ENCODE measurements at places on chromosomes 11 and 22.
A peak's percentile ranks its signal among the peaks of the same experiment; 100 is the strongest.

DNA sequence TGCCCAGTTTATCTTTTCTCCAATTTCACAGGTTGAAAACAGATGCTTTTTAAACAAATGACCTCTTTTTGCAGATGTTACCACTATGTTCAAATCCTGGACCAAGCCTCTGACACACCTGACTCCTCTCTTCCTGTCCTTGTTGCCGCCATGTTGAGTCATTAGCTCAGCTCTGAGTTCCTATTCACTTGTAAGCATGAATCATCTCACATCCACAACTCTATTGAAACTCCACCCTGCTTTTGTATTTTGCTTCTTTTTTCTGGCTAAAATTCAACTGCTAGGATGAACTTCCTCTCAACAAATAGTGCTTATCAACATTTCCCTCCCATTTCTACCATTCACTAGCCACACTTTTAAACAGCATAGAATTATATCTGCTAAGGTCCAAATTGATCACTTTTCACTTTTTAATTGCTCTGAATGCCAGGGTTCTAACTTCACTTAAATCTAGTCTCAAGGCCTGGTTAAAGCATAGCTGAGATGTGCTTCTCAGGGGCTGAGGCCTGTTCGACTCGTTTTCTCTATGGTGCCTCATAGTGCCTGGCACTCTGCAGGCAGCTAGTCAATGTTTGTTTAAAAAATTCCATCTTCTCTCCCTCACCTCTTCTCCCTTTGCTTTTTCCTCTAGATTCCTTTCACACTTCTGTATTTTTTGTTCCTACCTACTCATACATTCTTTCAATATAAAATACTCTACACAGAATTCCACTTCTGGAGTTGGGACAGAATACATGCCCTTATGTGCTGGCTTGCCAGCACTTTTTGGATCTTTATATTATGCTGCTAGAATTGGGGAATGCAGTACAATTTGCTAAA, 3.9 kb downstream of the JOSD1 start:
- H3K36me3 ChIP-seq = no peaks in the 10 kb centered on the region
- H3K27me3 ChIP-seq = no peaks in the 10 kb centered on the region
- no peak overlapping the region for H3K27ac ChIP-seq

- no peak overlapping the region for H3K4me3 ChIP-seq
- H3K27ac ChIP-seq = no peak overlapping the region
- no peaks in the 10 kb centered on the region for H3K4me1 ChIP-seq
- no peak for DNase-seq
Measured at GRCh38 chr22:38946771-38947170, 10.6 kb upstream of the APOBEC3A start.

- no peaks in the 10 kb centered on the region for H3K27me3 ChIP-seq
- no peak overlapping the region for H3K27ac ChIP-seq
- H3K36me3 ChIP-seq = no peaks in the 10 kb centered on the region
Measured at GRCh38 chr11:61539006-61539405, 30.5 kb downstream of the LRRC10B start.

DNA sequence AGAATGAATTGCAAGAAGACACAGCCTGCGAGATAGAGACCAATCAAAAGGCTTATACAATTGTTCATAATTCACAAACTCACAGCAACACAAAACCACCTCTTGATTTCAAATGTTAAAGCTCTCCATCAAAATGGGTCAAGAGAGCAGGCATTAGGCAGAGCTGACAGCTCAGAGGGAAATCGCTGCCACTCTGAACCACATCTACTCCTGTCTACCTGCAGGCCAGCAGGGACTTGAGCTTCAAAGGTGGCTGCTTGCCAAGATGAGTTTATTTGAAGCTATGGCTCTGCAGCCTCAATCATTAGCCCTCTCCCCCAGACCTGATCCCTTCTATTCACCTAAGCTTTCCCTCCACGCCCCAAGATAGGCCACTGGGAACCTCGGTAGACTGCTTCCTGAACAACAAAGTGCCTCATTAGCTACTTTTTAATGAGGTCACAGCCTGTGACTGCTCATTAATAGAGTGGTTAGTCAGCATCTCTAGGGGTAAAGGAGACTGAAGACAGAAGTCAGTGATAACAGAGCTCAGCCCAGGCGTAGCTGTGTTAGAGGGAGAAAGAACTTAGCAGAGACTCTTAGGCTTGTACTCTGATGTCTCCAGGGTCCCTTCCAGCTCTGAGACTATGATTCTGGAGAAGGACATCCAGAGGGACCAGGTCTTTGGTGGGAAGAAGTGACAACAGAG, 21.2 kb upstream of the OR10A5 start:
- no peaks in the 10 kb centered on the region for H3K36me3 ChIP-seq
- H3K4me1 ChIP-seq = no peaks in the 10 kb centered on the region
- H3K4me3 ChIP-seq = no peak overlapping the region

DNA sequence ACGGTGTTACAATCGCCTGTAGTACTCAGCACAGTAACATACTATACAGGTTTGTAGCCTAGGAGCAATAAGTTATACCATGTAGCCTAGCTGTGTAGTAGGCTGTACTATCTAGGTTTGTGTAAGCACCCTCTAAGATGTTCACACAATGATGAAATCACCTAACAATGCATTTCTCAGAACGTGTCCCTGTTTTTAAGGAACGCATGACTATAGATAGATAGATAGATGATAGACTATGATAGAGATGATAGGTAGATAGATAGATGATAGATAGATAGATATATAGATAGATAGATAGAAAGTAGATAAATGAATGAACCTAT, 203.9 kb downstream of the FAM76B start:
- H3K4me3 ChIP-seq = no peak overlapping the region
- no peaks in the 10 kb centered on the region for H3K4me1 ChIP-seq
- DNase-seq = no peak
- H3K36me3 ChIP-seq = no peaks in the 10 kb centered on the region

DNA sequence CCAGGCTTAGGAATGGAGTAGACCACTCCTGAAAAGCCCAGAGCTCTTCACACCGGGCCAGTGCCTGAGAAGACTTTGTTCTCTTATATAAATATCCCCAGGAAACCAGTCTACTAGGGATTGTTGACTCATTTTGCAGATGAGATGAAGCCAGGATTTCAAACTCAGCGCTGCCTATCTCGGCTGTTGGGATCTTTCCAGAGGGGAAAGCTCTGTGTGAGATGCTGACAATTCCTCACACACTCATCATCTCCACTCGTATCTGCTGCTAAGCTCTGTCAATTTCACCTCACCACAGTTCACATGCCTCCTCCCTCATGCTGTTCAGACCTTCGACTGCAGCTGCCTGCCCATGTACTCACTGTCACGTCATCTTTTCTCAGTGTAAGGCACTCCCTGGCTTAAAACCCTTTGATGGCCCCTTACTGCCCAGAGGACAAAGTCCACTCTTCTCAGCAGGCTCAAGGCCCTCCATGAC, 12.5 kb downstream of the USH1C start:
- H3K27me3 ChIP-seq = no peaks in the 10 kb centered on the region
- no peaks in the 10 kb centered on the region for H3K36me3 ChIP-seq
- H3K27ac ChIP-seq = no peak overlapping the region
- H3K4me3 ChIP-seq = no peak overlapping the region

- peaks cover 3% of the 10 kb centered on the region for H3K36me3 ChIP-seq
- DNase-seq = no peak
- H3K27me3 ChIP-seq = no peaks in the 10 kb centered on the region
- peaks cover 7% of the 10 kb centered on the region for H3K4me1 ChIP-seq
Measured at GRCh38 chr22:37972527-37972926, 11.8 kb downstream of the SOX10 start.

DNA sequence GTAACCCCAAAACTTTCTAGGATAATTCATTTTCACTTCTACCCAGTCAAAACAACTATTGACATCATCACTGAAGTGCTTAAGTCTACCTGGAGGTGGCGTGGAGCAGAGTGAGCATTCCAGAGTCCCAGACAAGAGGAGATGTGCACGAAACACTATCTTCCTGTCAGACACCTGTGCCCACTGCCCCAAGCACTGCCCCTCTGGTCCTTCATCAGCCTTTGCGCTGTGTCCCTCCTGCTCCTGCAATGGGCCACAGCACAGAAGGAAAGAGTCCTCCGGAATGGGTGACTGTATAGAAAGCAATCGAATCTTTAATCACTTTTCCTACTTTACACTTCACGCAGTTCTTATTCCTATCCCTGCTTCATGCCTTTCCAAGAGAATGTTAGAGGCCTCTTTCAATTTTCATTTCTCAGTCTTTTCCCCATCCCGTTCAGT, 512 bp upstream of the GRIA4 start:
- DNase-seq = no peak
- no peaks in the 10 kb centered on the region for H3K36me3 ChIP-seq
- peaks cover 3% of the 10 kb centered on the region for H3K4me1 ChIP-seq
- H3K27me3 ChIP-seq = no peaks in the 10 kb centered on the region

DNA sequence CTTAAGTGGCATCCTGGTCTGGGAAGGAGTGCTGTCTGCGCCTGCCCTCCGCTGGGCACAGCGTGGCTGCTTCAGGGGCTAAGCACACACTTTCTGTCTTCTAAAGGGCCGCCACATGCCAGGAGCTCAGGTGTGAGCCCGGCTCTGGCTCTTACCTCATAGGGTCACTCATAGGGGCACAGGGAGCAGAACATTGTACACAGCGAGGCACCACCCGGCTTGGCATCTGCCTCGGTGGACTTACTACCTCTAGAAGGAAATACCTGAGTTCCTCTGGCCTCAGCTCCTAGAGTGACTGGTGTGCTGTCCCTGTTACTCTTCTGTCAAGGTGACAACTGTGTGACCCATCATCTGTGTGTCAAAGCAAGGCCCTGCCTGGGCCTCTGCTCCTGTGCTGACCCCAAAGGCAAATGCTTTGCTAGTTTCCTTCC, 13.4 kb downstream of the NEAT1 start:
- H3K4me3 ChIP-seq = no peak overlapping the region
- no peaks in the 10 kb centered on the region for H3K27me3 ChIP-seq
- no peak overlapping the region for H3K27ac ChIP-seq
- no peaks in the 10 kb centered on the region for H3K4me1 ChIP-seq
- DNase-seq = no peak

DNA sequence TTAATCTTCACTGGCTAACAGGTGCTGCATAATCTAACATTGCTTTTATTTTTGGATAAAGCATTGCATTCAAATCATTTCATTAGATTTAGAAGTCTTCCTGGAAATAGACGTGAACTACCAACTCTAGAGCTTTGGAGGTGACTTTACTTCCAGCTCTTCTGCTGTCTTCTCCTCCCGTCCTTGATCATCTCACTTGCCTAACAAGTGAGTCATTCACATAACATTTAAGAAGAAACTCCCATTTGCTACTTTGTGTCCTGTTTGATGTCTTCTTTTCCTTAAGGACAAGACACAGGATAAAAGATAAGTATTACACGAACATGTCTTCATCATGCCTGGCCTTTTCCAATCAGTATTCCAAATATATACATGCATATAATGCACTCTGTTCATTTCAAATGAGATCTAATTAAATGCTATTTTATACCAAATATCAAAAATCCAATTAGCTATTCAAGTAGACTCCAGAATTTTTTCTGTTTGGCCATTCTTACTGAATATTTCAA, 88.3 kb downstream of the BDNF start:
- H3K4me3 ChIP-seq = no peak overlapping the region
- no peak overlapping the region for H3K27ac ChIP-seq
- no peak for DNase-seq
- peaks cover 2% of the 10 kb centered on the region for H3K27me3 ChIP-seq
- no peaks in the 10 kb centered on the region for H3K4me1 ChIP-seq

DNA sequence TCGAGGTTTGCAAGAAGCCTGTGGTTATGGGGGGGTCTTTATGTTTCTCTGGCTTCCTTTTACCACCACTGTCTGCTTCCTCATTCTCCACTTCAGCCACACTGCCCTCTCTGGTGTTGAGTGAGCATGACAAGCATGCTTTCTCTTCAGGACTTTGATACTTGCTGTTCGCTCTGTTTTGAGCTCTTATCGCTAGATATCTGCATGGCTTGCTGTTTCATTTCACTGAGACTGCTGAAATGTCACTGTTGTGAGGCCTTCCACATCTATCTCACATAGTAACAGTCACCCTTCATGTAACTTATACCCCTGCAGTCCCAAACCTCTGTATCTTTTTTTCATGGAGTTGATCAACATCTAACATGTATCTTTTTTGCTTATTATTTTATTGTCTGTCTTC, 59.8 kb downstream of the TMEM135 start:
- no peaks in the 10 kb centered on the region for H3K27me3 ChIP-seq
- H3K4me1 ChIP-seq = no peaks in the 10 kb centered on the region
- no peak overlapping the region for H3K4me3 ChIP-seq
- peak; percentile 25 for DNase-seq
- H3K36me3 ChIP-seq = no peaks in the 10 kb centered on the region

DNA sequence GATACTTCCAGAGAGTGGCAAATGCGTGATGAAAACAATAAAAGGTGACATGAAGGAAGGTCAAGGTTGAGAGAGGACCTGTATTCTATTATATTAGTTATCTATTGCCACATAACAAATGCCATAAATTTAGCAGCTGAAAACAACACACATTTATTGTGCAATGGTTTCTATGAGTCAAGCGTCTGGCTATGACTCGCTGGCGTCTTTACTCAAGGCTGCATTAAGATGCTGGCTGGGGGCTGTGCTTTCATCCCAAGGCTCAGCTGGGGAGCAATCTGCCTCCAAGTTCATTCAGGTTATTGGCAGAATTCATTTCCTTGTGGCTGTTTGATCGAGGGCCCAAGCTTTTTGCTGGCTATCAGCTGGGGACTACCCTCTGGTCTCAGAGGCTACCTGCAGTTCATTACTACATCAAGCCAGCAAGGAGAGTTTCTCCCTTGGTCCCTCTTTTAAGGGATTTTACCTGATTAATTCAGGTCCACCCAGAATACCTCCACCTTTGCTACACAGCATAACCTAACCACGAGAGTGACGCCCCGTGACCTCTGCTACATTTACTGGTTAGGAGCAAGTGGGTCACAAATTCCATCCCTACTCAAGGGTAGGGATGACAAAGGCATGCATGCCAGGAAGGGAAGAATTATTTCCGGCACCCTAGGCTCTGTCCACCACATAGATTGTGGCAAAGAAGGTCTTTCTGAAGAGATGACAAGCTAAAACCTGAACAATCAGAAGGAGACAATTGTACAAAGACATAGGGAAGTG, 549.1 kb downstream of the MN1 start:
- H3K4me1 ChIP-seq = no peaks in the 10 kb centered on the region
- no peak overlapping the region for H3K27ac ChIP-seq
- DNase-seq = no peak
- no peaks in the 10 kb centered on the region for H3K27me3 ChIP-seq
- no peak overlapping the region for H3K4me3 ChIP-seq
- no peaks in the 10 kb centered on the region for H3K36me3 ChIP-seq

GRCh38 chr11:131511794-131512193, 141.4 kb downstream of the NTM start:
- H3K36me3 ChIP-seq = no peaks in the 10 kb centered on the region
- no peaks in the 10 kb centered on the region for H3K27me3 ChIP-seq
- H3K4me1 ChIP-seq = no peaks in the 10 kb centered on the region
- no peak overlapping the region for H3K4me3 ChIP-seq
